ENCODE measurements at places on chromosomes 11 and 22. TPM values are rescaled to one million over a fixed set of nuclear protein-coding genes. Genes with fewer than 3 reads are reported as not detected.

DNA sequence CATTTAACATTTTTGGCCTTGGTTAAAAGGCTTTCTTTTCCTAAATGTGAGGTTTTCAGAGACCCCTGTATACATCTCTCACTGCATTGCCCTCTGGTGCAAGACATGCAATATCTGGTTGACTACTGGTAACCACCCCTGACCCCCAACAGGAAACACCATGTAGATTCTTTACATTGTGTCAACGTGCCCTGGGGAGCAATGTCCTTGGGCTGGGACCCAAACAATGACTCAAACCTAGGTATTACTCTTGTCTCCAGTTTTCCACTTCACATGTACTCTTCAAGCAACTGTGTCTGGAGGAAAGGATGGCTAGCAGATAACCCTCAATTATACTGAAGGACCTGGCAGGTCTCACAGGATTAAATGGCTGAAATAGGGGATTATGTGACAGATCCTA, 1.1 kb upstream of the GPR83 start:
- H3K4me3 ChIP-seq = no peak overlapping the region
- H3K27ac ChIP-seq = no peak overlapping the region
- H3K4me1 ChIP-seq = no peaks in the 10 kb centered on the region
- H3K27me3 ChIP-seq = peaks cover 3% of the 10 kb centered on the region
- no peak for DNase-seq

The ANO1 gene
- total RNA-seq = not detected

DNA sequence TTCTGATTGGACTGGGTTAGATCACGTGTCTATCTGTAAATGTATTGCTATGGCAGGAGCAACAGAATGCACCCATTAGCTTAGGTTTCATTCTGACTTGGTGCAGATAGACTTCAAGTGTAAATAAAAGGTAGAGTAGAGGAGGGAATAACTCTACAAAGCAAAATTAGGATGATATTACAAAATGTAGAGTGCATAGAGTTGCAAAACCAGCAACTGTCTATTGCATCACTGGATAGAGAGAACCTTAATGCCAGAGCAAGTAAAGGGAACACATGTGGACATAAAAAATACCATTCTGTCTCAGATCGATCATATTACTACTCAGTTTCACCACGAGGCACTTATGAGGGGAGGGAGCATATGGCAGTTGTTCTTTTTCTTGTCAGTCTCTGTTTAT, 22.0 kb upstream of the CAT start:
- no peaks in the 10 kb centered on the region for H3K4me1 ChIP-seq
- no peak overlapping the region for H3K4me3 ChIP-seq
- H3K27ac ChIP-seq = no peak overlapping the region
- H3K36me3 ChIP-seq = no peaks in the 10 kb centered on the region

GRCh38 chr11:22177186-22177585, 15.7 kb upstream of the ANO5 start:
- H3K27me3 ChIP-seq = no peaks in the 10 kb centered on the region
- H3K36me3 ChIP-seq = no peaks in the 10 kb centered on the region
- H3K4me1 ChIP-seq = no peaks in the 10 kb centered on the region
- H3K27ac ChIP-seq = no peak overlapping the region
- no peak overlapping the region for H3K4me3 ChIP-seq
- DNase-seq = no peak

The TBX1 gene
- not detected for total RNA-seq

- no peak for DNase-seq
- H3K4me1 ChIP-seq = peaks cover 26% of the 10 kb centered on the region
- no peak overlapping the region for H3K4me3 ChIP-seq
Measured at GRCh38 chr11:73989156-73989555, 6.5 kb upstream of the UCP2 start.

- H3K4me1 ChIP-seq = no peaks in the 10 kb centered on the region
- no peak overlapping the region for H3K27ac ChIP-seq
- no peak for DNase-seq
Measured at GRCh38 chr11:73095613-73096012, 46.5 kb downstream of the FCHSD2 start.

GRCh38 chr11:75721852-75722668, 4.4 kb downstream of the MOGAT2 start:
- H3K27me3 ChIP-seq = no peaks in the 10 kb centered on the region
- H3K27ac ChIP-seq = no peak overlapping the region
- H3K4me3 ChIP-seq = no peak overlapping the region
- no peaks in the 10 kb centered on the region for H3K36me3 ChIP-seq
- no peaks in the 10 kb centered on the region for H3K4me1 ChIP-seq
- DNase-seq = no peak

GRCh38 chr11:66119348-66120133, 49.5 kb downstream of the PACS1 start:
- no peak overlapping the region for H3K27ac ChIP-seq
- H3K4me1 ChIP-seq = peaks cover 84% of the 10 kb centered on the region
- H3K4me3 ChIP-seq = no peak overlapping the region
- DNase-seq = no peak
- H3K36me3 ChIP-seq = no peaks in the 10 kb centered on the region

GRCh38 chr22:45957826-45958225, 19.1 kb downstream of the WNT7B start:
- no peaks in the 10 kb centered on the region for H3K27me3 ChIP-seq
- no peaks in the 10 kb centered on the region for H3K36me3 ChIP-seq
- H3K4me3 ChIP-seq = no peak overlapping the region
- no peak for DNase-seq
- no peak overlapping the region for H3K27ac ChIP-seq

DNA sequence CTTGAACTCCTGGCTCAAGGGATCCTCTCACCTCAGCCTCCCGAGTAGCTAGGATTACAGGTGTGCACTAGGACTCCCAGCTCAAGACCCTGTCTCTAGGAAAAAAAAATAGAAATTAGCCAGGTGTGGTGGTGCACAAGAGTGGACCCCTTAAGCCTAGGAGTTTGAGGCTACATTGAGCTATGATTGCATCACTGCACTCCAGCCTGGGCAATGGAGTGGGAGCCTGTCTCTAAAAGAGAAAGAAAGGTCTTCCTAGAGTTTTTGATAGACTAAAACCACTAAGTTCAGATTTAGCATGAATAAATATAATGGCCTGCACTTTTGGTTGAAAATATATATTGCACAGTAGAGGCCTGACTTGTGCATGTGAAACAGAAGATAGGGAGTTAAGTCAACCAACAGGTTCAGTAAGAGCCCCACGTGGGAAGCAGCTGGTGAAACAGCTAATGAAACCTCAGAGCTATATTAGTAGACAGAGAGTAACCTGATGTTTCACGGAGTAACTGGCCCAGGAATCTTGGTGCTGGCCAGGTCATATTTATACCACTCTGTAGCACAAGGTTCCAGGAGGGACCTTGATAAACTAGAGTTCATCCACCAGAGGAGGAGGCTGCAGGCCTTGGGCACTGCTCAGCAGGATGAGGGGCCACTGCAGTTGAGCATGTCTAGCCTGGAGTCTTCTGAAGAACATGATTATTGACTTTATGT, 4.6 kb upstream of the MICAL3 start:
- H3K4me1 ChIP-seq = no peaks in the 10 kb centered on the region
- no peak overlapping the region for H3K27ac ChIP-seq
- DNase-seq = no peak
- no peaks in the 10 kb centered on the region for H3K36me3 ChIP-seq

- no peak for DNase-seq
- H3K27me3 ChIP-seq = no peaks in the 10 kb centered on the region
- no peak overlapping the region for H3K4me3 ChIP-seq
- H3K27ac ChIP-seq = no peak overlapping the region
- H3K36me3 ChIP-seq = no peaks in the 10 kb centered on the region
Measured at GRCh38 chr11:63858628-63859550, 20.0 kb downstream of the MARK2 start.

The TMPRSS4 gene
- not detected for total RNA-seq

The P2RX6 gene
- total RNA-seq = 0.35 TPM

The HRAS gene
- total RNA-seq = 86.9 TPM

DNA sequence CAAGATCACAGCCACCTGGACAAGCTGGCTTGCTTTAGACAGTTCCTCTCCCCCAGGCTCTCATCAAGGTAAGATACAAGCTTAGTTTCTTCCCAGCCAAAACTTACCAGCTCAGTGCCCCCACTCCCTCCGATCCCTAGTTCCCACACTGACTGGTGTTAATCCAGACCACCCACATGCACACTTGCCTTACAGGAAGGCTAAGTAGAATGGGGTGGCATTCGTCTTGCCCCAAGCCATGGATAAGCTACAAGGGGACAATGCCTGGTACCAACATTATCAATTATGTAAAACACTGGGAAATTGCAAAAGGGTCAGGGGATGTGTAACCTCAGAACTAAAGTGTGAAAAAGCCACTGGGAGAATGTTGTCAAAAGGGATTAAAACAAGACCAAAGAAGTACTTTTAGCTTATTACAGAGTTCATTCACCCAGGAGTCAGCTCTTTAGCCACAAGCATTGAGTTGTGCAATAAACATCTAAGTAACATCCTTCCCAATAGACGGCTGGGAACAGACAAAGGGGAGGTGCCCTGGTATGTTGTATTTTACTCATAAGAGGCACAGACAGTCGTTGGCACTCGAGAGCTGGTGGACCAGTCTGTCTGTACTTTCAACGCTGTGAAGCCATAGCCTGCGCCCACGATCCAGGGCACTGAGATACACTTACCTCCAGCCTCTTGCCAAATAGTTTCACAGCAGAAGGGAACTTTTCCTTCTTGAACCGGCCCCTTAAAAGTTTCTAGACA, 1.1 kb downstream of the DHCR7 start:
- H3K27me3 ChIP-seq = no peaks in the 10 kb centered on the region
- peak overlapping the region; percentile 83 for H3K27ac ChIP-seq
- H3K4me3 ChIP-seq = peak overlapping the region; percentile 90
- H3K36me3 ChIP-seq = no peaks in the 10 kb centered on the region

- H3K4me1 ChIP-seq = no peaks in the 10 kb centered on the region
- no peak overlapping the region for H3K27ac ChIP-seq
- no peaks in the 10 kb centered on the region for H3K36me3 ChIP-seq
- no peak for DNase-seq
Measured at GRCh38 chr11:9629064-9629463, 34.8 kb upstream of the SWAP70 start.

The FGF3 gene
- total RNA-seq = not detected

DNA sequence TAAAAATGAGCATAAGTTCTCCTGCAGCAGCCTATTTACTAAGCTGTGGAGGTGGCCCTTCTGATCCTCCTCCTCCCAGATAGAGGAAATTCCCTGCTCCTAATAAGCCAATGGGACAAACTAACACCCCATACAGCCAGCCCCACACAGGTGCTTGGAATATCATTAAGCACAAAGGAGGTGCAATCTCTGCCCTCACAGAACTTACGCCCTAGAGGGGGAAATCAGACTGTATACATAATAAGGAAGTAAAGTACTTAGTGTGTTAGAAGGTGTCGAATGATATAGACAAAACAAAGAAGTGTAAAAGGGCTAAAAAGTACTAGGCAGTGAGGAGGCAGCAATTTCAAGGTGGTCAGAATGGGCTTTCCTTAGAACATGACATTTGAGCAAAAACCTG, 5.8 kb downstream of the MS4A12 start:
- DNase-seq = no peak
- no peaks in the 10 kb centered on the region for H3K4me1 ChIP-seq
- H3K27ac ChIP-seq = no peak overlapping the region
- no peaks in the 10 kb centered on the region for H3K36me3 ChIP-seq
- H3K4me3 ChIP-seq = no peak overlapping the region

The VEGFB gene
- total RNA-seq = 71.9 TPM

The GAB2 gene
- 4.3 TPM for total RNA-seq

The PATE4 gene
- not detected for total RNA-seq

DNA sequence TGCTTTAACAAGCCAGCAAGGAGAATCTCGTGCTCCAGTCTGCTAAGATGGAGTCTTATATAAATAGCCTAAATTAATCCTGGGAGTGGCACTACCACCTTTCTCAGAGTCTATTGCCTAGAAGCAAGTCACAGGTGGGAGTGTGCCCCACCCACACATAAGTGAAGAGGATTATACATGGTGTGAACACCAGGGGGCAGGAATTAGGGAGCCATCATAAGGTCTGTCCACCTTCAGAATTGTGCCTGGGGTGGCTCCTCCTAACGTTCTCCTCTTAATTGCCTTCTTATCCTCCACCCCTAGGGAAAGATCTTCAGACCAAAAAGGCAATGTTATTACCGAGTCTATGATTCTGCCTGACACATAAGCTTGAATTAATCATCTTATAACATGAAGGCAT, 276.8 kb upstream of the SESN3 start:
- no peak overlapping the region for H3K27ac ChIP-seq
- no peaks in the 10 kb centered on the region for H3K36me3 ChIP-seq
- H3K4me3 ChIP-seq = no peak overlapping the region
- no peak for DNase-seq

The KCNJ1 gene
- not detected for total RNA-seq

DNA sequence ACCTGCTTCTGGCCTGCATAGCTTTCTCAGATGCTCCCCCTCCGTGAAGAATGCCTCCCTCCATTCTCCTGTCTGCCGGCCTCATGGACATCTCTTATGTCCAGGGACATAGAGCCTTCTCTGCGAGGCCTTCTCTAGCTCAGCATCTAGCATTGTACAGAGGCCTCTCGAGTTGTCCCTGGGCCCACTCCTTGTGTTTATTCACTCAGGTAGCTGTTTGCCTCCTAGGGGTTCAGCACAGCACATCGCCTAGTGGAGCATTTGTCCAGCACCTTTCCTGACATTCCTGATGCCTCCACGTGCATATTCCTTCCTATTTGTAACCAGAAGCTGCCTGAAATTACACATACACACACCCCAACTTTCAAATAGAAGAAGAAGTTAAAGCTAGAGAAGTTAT, 101.3 kb downstream of the TBC1D22A start:
- DNase-seq = no peak
- no peaks in the 10 kb centered on the region for H3K4me1 ChIP-seq
- no peaks in the 10 kb centered on the region for H3K27me3 ChIP-seq
- H3K27ac ChIP-seq = no peak overlapping the region
- H3K4me3 ChIP-seq = no peak overlapping the region
- H3K36me3 ChIP-seq = no peaks in the 10 kb centered on the region

DNA sequence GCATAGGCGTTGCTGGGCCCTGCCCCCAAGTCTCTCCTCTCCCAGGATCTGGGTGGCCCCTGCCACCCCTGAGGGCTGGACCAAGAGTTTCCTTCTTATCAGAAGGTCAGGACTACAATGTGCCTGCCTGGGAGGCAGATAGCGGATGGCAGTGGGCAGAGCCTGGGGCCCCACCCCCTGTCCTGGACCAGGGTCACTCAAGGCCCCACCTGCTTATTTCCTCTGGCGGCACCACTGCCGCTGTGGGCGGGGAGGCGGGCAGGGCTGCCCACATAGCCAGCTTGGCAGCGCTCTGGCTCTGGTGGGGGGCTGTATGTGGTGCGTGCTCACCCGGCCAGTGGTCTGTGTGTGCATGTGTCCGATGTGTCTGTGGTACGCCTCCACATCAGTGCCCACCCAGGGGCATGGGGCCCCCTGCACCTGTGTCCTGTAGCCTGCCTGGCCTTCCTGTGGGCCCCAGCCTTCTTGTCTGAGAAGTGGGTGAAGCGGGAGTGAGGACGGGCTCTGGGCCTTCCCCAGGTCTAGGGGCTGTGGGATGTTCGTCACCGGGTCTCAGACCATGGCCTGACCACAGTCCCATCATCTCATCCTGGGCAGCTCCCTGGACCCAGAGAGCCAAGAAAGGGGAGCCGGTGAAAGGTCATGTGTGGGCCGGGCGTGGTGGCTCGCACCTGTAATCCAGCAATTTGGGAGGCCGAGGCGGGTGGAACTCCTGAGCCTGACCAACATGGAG, 3.0 kb downstream of the GAS2L1 start:
- no peaks in the 10 kb centered on the region for H3K36me3 ChIP-seq
- peaks cover 11% of the 10 kb centered on the region for H3K4me1 ChIP-seq
- no peak for DNase-seq
- H3K27me3 ChIP-seq = peaks cover 20% of the 10 kb centered on the region

The LSP1 gene
- 230 TPM for total RNA-seq

Data from CD8-positive, alpha-beta memory T cell (primary cell).